WTC11 (cell line): ENCODE measurements at places on chromosomes 7 and 10. TPM values are rescaled to one million over a fixed set of nuclear protein-coding genes. Genes with fewer than 3 reads are reported as not detected.
A peak's percentile ranks its signal among the peaks of the same experiment; 100 is the strongest.

DNA sequence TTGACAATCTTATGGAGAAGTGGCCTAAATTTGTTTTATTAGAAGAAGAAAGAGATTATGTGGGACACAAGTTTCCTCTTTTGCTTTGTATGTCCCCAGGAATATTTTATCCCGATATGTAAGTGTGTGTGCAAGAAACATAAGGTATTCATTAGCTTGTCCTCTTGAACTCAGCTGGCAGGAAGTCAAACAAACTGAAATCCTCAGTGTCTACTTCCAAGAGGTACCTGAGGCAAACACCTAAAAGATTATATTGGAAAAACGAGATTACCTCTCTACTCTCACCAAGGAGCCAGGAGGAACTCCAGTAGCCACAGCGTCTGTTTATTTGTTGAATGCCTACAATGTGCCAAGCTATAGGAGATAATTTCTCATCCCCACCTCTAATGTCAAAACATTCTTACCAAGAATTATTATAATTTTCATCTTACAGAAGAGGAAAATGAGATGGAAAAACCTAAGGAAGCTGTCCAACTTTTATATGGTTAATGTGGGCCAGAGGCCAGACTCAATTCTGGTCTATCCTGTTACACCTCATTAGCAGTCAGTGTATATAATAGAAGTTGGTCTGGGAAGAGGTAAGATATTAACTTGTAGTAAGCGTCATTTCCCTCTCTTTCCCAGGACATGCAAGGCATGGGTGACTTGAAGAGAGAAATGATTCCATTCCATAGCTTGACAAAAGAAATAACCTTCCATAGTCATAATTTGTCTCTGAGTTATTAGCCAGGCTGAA lies 692.7 kb downstream of the MAGI2 start:
- DNase-seq: no peak

CAMK2B gene
- total RNA-seq: 0.41 to 0.53 TPM (median 0.44 TPM) in 3 replicates

LYZL1 gene
- total RNA-seq: not detected in 3 replicates

GRCh38 chr10:133039107-133039802 lies 48.5 kb upstream of the ADGRA1 start:
- DNase-seq: peak; percentile 50

DNA sequence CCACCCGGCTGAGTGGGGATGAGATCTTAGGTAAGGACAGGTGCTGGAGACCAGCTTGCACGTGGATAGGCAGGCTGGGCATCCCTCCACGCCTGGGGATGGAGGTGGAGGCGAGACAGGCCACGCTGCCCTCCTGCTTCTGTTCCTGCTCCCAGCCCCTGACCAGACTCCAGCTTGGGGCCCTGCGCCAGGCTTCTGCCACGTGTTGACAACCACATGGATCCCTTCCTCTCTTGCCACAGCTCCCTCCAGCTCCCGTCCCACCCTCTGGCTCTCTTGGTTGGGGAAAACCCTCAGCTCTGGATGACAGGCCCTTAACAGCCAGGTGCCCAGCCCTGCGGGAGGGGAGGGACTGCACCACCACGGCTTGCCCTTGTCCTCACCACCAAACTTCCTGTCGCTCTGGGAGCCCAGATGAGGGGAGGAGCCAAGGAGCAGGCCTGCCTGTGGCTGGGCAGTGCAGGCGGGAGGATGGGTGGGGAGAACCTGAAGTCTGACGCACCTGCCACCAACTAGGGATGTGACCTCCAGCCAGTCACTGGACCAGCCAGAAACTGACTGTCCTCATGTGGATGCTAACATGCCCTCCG lies 36.0 kb downstream of the KCNH2 start:
- peak; percentile 60 for DNase-seq

FGFR2 gene
- total RNA-seq: 88.6 to 95.0 TPM (median 90.4 TPM) in 3 replicates

- no peak for DNase-seq
Measured at GRCh38 chr10:844552-844951, 87.0 kb downstream of the LARP4B start.

- no peak for DNase-seq
Measured at GRCh38 chr7:118104812-118105441, 79.0 kb upstream of the LSM8 start.

DNA sequence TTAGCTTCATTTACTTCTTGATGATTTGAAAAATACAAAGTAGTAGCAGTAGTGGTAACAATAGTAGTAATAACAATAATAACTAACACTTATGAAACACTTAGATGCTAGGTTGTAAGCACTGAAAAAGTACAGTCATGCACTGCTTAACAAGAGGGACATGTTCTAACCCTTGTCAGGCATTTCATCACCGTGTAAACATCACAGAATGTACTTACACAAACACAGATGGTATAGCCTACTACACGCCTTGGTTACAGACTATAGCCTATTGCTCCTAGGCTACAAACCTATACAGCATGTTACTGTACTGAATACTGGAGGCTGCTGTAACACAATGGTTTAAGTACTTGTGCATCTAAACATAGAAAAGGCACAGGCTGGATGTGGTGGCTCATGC lies 60.6 kb downstream of the PUS7 start:
- DNase-seq: no peak

DNA sequence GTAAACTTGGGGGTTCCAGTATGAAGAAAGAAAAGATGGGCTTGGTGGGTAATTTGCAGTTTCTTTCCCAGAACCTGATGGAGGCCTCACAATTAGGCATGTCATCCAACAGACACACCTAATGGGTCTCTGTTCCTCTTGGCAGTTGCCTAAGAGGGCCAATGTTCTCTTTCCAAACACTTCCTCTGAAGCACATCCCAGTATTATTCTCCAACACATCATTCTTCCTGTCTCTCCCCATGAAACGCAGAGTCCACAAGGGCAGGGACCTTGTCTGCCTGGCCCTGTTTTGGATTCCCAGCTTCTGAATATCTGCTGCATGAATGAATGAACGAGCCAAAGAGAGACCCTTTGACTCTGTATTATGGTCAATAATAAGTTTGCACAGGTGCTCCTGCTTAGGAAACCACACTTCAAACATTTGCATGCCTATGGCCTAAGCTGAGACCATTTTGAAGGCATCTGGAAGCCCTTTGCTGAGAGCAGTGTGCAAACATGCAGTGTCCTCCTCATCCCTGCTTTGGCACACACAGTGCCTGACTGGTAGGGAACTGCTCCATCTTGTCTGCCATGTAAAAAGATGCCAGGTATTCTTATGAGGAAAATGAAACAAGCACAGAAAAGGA lies 100.9 kb upstream of the CHST15 start:
- no peak for DNase-seq

ANKRD7 gene
- 1.7 to 3.5 TPM (median 1.9 TPM) in 3 replicates for total RNA-seq

- peak; percentile 47 for DNase-seq
Measured at GRCh38 chr10:26860102-26860442, 686 bp downstream of the ABI1 start.

GRCh38 chr7:51060536-51060935 lies 256.1 kb downstream of the COBL start:
- no peak for DNase-seq

KCP gene
- total RNA-seq: 2.5 to 2.9 TPM (median 2.7 TPM) in 3 replicates

C10orf67 gene
- total RNA-seq: 0.07 TPM in 1 of 3 replicates, not detected in the others

DNA sequence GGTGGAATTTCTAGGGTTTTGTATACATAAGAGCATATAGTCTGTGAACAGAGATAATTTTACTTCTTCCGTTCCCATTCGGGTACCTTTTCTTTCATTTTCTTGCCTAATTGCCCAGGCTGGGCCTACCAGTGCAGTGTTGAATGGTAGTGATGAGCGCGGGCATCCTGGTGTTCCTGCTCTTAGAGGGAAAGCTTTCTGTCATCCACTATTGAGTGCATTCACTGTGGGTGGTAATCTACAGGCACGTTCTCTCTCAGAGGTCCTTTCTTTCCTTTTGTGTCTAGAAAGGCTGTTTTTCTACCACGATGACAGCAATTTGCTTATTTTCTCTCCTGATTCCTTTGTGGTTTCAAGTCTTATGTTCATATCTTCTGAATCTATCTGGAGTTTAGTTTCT lies 65.0 kb downstream of the INPP5A start:
- DNase-seq: no peak

RET gene
- total RNA-seq: 17.8 to 21.4 TPM (median 19.3 TPM) in 3 replicates

DNA sequence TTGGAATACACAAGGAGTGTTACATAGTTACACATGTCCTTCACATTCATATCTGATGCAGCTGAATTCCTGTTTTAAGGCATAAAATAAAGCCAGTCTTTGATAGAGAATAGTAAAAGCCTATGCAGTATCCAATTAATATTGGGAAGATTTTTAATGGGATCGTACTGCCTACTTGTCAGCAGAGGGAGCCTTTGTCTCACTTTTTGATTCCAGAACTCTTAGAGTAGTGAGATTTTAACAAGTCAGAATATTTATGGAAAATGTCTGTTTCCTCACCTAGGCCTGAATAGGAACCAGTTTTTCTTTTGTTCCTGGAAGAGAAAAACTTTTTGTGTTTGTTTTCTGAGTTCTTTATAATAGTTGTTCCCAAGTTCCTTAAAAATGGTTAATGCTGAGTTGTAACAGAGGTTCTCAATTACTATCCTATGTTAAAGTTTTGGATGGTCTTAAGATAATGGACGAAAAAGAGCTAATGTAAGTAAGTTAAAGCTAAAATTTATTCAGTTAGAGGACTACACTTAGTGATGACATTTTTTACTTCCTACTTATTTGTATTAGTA lies 114.0 kb downstream of the BBS9 start:
- no peak for DNase-seq

CPA2 gene
- 0.90 to 2.3 TPM (median 1.3 TPM) in 3 replicates for total RNA-seq

MGAM2 gene
- total RNA-seq: 0.09 TPM in 1 of 3 replicates, not detected in the others

PRKCQ gene
- total RNA-seq: 8.4 to 8.7 TPM (median 8.7 TPM) in 3 replicates

- no peak for DNase-seq
Measured at GRCh38 chr7:143850682-143851081, 51.3 kb downstream of the TCAF1 start.

DNA sequence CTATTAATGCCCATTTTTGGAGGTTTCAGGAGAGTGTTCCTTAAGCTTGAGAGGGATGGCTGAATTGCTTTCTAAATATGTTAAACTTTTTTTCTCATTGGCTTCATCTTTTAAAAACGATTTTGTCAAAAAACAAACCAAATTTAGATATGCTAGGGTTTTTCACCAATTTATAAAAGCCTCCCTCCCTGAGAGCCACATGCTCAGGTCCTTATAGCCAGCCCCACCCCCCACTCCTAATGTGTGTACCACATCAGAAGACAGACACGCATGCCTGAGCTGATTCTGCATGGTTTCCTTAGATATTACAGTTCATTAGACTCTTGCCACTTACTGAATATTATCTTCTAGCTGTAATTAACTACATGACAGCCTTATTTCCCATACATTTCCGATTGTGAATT lies 2.0 kb downstream of the CUL1 start:
- DNase-seq: no peak

LBX1 gene
- not detected in 3 replicates for total RNA-seq

- DNase-seq: no peak
Measured at GRCh38 chr7:64182036-64182790, 24.8 kb upstream of the ZNF735 start.

GRCh38 chr10:23331567-23332301 lies 12.9 kb downstream of the C10orf67 start:
- no peak for DNase-seq

GRCh38 chr7:95527033-95527775 lies 41.5 kb downstream of the ASB4 start:
- peak; percentile 62 for DNase-seq

GPR15LG gene
- not detected in 3 replicates for total RNA-seq

CALML3 gene
- not detected in 3 replicates for total RNA-seq

DNA sequence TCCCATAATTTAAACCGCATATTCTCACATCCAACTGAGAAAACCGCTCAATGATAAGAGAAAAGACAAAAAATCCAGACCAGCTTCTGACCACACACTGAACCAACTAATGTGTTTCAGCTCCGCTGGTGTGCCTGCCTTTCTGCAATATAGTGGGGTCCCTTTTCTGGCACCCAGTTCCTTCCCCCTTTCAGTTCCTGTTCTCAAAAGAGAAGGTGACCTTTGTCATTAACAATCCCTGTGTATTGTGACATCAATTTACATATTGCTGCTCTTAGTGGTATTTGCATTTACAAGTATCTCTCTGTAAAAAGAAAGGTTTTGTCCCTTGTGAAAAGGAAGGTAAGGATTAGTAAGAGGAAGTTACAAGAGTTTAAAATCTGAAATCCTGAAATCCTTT lies 1.4 kb downstream of the PPP1R17 start:
- DNase-seq: no peak

VWC2 gene
- total RNA-seq: 0.79 to 0.85 TPM (median 0.82 TPM) in 3 replicates

GRCh38 chr10:98427011-98427515 lies 12.1 kb upstream of the PYROXD2 start:
- no peak for DNase-seq

DNA sequence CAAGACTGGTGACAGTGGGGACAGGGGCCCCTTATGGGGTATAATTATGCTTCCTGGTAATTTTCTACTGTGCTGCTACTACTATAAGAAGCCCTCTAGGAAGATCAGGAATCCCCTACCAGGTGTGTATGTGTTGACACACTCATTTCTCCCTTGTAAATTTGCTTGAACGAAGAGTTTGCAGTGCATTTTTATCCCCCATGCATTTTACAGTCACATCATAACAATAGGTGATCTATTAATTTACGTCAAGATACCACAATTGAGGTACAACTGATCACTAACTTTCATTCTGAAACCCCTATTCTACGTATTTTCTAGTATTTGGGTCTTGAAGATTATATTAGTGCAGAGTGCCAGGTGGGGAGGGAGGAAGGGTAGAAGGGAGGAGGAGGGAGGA lies 252.2 kb downstream of the NSUN6 start:
- no peak for DNase-seq

IDI2 gene
- total RNA-seq: not detected in 3 replicates

- DNase-seq: no peak
Measured at GRCh38 chr7:27605689-27606269, 56.9 kb downstream of the HIBADH start.

DNA sequence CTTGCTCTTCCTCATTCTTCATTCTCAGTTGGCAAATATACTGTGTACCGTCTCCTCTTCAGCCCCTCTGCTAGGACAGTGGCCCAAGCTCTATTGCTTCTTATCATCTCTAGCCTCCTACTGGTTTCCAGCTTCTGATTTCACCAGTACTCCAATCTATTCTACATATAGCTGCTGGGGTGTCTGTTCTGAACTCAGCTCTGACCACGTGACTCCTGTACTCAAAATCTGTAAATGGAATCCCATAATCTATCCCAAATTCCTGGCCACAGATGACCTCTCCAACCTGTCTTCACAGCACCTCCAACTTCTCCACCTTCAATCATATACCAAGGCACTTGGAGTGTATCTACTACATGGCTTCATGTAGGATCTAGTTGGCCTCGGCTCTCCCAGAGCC lies 152.9 kb downstream of the NRCAM start:
- no peak for DNase-seq

GRCh38 chr10:32217216-32217615 lies 129.7 kb downstream of the EPC1 start:
- DNase-seq: no peak

SPDYE6 gene
- not detected in 3 replicates for total RNA-seq

FRMD4A gene
- total RNA-seq: 17.5 to 35.5 TPM (median 22.9 TPM) in 3 replicates

LCOR gene
- 23.9 to 28.1 TPM (median 24.2 TPM) in 3 replicates for total RNA-seq

EPO gene
- total RNA-seq: 0.63 to 0.76 TPM (median 0.66 TPM) in 3 replicates
